Eye (tissue), 1 donor: ENCODE measurements at places on chromosomes 2 and 18.

- DNase-seq: peak; percentile 94
Observed at GRCh38 chr2:124025171-124025580, at the start of gene CNTNAP5. CNTNAP5 (plus strand) TSS chr2:124025287; CDS start chr2:124025651, 364 bp downstream.

GRCh38 chr2:234304950-234305349 lies 191.9 kb downstream of the ARL4C start:
- DNase-seq: peak; percentile 77

DNA sequence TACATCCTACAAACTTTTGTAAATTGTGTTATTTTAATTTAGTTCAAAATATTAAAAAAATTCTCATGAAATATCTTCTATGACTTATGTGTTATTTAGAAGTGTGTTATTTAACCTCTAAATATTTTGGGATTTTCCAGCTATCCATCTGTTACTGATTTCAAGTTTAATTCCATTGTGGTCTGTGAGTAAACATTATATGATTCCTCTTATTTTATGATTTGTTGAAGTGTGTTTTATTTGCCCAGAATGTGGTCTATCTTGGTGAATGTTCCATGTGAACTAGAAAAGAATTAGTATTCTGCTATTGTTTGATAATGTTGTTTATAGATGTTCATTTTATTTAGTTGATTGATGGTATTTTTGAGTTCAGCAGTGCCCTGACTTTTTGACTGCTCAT lies 136.0 kb downstream of the ZNF804A start:
- DNase-seq: no peak

- DNase-seq: no peak
Observed at GRCh38 chr18:63765837-63766236, 9.4 kb upstream of the SERPINB7 start.

GRCh38 chr18:76457957-76458356 lies 37.1 kb downstream of the ZNF516 start:
- DNase-seq: no peak

- DNase-seq: no peak
Observed at GRCh38 chr18:48819781-48820482, 130.8 kb downstream of the SMAD7 start.

DNA sequence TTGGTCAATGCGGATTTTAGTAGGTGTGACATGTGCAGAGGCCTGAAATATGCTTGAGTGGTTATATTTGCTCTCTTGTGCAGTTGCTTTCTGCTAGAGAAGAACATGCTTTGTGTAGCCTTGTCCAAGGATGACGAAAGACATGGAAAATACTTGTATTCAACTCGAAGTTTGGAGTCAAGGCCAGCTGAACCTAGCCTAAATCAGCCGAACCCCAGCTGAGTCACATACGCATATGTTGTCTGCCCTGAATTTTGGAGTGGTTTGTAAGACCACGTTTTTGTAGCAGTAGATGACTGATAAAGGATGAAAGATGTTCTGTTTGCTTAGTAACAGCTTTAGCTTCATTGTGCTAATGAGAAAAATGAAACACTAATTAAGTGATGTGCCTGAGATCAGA lies 22.5 kb upstream of the SPAG16 start:
- no peak for DNase-seq

DNA sequence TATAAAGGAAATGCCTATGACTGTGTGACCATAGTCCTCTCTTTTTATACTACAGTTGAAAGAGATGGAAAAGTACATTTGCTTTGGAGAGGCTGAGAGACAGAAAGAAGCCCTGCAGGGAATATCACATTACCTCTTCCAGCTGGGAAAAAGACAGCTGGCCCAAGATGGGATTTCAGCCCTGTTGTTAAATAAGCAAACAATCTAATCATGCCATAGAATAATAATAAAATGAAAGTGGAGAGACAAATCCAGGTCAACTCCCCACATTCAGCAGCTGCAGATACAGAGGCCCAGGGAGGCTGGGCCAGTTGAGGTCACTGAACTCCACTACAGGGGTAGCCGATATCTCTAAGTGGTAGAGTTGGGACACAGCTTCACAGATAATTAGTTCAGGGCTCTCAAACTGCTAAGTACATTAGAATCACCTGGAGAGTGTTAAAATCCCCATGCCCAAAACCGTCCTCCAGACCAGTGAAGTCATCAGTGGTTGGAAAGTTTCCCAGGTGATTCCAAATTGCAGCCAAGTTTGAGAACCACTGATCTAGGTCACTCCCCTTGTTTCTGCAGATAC lies 81.9 kb downstream of the MOGAT1 start:
- peak; percentile 84 for DNase-seq

DNA sequence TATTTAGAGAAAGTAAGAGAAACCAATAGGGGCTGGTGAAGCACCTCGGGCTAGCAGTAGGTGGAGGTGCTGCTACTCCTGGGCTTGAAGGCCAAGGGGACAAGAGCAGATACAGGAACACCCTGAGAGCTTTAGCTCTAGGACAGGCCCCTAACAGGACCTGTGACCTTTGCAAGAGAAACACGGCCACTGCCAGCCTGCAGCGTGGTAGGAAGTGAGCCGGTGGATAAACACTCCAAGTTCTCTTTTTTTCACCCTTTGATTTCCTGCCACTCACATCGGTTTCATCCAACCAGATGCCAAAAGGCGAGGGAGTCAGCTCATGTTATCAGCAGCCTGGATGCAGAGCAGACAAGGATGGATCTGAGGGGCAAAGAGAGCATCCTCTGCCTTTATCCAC lies 66.8 kb upstream of the SPRED2 start:
- no peak for DNase-seq

- DNase-seq: peak; percentile 15
Observed at GRCh38 chr18:10685484-10685883, 159.7 kb downstream of the NAPG start.

DNA sequence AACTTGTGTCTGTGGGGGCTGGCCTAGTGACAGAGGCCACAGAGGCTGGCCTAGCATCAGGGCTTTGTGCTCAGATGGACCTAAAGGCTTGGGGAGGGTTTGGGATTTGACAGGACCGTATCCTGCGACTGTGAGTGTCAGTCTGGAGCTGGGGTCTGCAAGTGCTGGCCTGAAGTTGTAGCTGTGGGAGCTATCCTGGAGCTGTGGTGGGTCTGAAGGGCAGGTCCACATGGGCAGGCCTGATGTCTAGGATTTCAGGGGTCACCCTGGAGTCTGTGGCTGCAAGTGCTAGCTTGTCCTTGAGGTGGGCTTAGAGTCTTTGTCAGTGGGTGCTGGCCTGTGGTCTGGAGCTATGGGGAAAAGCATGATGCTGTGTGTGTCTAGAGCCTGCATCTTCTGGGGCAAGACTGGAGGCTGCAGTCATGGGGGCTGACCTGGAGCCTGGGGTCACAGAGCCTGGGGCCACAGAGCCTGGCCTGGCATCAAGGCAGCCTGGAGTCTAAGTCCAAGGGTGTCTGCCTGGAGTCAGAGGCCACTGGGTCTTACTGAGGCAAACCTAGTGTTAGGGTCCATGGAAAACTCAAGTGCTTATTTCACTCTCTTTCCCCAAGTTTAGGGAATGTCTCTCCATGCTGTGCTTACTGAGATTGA lies 3.6 kb downstream of the REG3A start:
- DNase-seq: no peak

DNA sequence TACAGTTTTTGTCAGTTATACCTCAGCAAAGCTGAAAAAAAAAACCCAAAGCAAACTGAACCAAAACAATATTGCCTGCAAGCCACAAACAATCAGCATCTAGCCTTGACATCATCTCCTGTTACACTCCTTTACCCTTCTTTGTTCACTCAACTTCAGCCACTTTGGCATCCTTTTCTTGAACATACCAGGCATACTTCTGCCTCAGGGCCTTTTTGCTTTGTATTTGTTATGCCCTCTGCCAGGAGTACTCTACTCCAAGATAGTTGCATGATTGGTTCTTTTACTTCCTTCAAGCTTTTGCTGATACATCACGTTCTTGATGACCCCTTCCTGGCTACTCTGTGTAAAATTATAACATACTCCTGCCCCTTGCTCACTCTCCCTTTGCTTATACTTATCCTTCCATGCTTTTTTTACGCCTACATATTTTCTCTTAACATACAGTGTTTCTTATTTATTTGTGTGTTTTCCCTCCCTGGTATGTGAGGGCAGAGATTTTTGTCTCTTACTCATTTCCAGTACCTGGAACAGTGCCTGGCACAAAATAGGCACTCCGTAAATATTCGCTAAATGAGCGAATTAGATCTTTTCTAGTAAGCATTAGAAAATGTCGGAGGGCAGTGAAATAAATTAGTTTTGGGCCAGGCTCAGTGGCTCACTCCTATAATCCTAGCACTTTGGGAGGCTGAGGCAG lies 12.7 kb downstream of the ABI2 start:
- peak; percentile 13 for DNase-seq

DNA sequence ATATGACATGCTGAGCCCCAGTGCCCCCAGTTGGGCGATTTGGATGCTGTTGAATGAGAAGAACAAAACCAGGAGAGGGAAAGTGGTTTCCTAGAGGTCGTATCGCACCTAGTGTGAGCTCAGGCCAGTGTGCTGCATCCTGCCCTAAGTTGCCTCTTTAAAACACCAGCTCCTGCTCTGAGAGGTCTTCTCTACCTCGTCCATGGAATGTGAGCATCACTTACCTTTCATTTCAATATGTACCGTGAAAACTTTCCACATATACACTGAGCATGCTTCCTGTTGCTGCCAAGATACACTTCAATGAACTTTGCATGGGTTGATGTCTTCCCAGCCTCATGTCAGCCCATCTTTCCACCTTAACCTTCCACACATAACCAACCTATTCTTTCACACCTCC lies 55.6 kb downstream of the MYT1L start:
- DNase-seq: no peak

DNA sequence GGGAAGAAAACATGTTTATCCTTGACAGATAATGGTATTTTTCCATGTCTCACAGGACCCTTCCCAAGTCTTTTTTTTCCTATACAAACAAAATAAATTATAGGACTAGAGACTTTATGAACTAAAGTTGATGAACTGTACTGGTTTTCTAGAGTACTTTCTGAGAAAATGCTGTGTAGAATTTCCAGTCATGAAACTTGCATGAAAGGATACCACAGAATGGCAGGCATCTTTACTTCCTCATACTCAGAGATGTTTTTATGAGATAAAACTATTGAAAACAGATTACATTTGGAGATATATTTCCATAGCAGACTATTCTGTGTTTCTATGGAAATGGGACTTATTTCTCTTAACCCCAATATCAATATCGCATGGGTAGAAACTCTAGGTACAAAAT lies 403.5 kb downstream of the PARD3B start:
- no peak for DNase-seq

DNA sequence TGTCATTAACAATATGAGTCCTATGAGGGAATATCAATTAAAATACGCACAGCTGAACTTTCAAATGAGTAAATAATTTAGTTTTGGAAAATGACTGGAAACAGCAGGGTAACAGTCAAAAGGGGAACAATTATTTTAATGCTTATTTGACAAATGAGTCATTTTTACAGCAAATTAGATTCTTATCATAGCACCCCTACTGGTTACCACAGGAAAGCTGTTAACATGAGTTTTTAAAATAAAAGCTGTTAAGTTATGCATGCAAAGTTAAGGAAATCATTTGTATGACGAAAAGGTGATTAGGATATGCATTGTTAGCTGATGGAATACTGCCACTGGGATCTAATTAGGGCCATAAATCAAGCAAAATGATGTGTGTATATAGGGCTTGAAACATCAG lies 435.1 kb upstream of the MEIS1 start:
- DNase-seq: no peak

DNA sequence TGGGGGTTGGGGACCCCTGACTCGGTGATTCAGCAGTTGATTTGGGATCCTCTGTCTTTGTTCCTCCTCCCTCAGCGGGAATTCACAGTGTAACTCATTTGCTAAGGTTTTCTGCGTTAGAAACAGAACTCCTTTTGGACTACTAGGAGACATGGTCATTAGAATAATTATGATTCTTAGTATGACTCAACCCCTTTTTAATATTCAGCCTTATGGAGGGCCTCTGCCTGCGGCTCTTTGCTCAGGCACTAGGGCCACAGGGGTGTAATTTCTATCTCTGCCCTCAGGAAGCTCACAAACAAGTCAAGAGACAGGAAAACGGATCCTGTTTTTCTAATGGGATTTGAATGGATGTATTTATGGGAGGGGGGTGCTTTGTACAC lies 117.4 kb downstream of the SPTBN1 start:
- DNase-seq: no peak

GRCh38 chr2:216882876-216883275 lies 23.0 kb upstream of the TNP1 start:
- DNase-seq: no peak

DNA sequence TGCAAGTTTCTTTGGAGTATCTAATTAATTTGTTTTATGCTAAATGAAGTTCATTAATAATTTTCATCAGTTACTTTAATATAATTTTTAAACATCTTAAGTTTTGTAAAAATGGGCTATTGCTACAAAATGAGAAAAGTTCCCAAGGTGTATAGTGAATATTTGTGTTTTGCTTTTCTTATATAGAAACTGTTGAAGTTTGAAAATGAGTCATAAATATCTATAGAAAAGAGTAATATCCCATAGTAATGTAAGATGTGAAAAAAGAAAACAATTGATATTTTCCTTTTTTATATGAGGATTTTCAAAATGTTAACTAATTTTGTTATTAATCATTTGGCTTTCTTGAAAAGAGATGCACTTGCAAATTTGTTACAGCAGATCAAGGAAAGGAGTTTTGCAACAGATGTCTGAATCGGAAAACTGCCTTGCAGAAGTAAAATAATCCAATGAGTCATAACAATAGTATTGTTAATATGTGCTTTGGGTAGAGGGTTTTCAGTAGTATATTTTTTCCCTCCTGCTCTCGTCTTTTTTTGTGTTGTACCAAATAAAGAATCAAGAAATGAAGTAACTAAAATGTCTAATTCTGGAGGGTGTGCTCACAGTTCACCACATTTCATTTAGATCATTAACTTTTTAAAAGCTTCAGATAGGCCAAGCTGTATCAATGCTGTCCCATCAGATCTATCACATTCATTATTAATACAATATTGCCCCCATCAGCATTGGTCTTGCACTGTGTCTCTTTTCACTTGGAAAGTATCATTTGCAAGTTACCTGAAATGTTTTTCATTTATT lies 15.5 kb downstream of the DUSP19 start:
- DNase-seq: no peak

DNA sequence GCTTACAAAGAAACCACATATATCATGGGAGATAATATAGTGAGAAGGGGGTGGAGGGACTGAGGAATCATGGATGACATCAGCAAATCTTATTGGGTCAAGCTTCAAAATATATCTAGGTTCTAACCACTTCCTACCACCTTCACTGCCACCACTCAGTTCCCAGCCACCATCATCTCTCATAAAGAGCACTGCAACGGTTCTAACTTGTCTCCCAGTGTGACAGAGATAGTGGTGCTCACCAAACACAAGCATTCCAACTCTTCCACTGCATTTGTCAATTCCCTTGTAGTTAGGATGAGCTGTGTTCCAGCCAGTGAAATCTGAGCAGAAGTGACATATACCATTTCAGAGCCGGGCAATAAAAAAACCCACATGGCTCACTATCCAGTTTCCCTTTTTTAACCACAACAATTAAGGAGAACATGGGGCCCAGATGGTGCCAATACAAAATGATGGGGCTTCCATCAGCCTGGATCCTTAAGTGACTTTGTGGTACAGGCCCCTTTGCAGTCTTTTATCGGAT lies 318.1 kb downstream of the NBAS start:
- no peak for DNase-seq
